ENCODE measurements at places on chromosomes 1 and 21.

GRCh38 chr1:91015794-91016550 lies 5.9 kb downstream of the ZNF644 start:
- DNase-seq, result no peak

- DNase-seq, result no peak
Measured at GRCh38 chr1:84840346-84840745, 52.7 kb downstream of the LPAR3 start.

DNA sequence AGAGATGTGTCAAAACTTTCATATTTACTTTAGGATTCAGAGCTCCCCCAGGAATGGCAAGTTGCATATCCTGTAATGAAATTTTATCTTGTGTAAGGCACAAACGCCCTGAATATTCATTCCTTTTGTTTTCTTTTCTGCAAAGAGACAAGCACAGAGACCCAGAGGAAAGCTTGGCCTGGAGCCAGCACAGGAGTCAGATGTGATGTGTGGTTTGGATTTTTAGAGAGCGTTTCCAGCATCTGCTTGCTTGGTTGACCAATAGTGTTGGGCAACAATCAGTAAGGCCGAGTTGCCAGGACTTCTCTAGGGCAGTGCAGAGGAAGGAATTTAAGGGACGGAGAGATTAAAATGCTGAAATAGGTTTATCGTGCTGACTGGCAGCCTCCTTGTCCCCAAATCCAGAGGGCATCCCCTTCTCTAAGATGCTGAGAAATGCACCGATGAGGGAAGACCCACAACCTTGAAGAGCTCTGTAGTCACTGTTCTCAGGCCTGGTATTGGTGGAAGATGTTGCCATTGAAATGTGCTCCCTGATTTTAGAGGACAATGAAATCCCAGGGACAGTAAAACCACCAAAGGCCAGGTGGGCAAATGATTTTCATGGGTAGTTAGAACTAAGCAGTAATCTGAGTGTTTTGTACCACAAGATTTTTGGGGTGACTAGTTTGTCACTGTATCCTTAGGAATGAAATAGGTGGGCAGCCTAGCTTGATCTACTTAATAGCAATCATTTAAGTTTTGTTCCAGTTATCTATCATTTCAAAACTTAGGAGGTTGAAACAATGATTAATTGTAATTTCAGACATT lies 37.9 kb upstream of the RHOU start:
- DNase-seq, result no peak

- no peak for DNase-seq
Measured at GRCh38 chr1:184383772-184384323, 3.0 kb upstream of the C1orf21 start.

DNA sequence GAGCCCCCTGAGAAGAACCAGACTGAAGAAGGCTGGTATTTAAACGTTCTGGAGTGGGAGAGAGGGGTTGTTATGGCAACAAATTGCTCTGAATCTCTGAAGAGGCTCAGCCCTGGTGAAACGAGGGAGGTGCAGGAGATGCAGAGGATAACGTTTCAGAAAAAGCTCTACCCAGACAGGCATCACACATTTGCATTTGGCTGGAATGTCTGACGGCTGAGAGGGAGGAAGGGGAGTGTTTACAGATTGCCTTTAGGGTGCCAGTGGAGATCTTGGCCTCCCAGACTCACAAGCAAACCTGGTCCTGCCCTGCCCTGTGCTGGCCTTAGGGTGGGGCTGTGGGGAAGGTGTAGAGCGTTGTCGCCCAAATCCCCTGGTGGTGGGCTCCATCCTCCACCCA lies 169.0 kb upstream of the AJAP1 start:
- DNase-seq, result no peak

GRCh38 chr21:35041122-35041521 lies 8.0 kb downstream of the RUNX1 start:
- DNase-seq, result no peak

DNA sequence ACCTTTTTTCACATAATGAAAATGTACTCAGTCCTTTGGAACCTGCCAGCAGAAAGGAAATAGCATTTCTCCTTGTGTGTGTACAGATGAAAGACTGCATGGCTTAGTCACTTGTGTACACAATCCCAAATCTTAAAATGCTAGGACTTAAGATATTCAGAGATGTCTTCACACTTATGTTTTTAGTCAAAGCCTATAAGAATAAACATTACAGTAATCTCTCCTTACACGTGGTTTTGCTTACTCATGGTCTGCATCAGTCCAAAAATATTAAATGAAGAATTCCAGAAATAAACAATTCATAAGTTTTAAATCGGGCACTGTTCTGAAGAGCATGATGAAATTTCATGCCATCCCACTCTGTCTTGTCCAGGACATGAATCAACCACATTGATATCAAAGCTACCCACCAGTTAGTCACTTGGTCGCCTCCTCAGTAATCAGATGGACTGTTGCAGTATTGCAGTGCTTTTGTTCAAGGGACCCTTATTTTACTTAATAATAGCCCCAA lies 75.7 kb upstream of the RRP15 start:
- no peak for DNase-seq

DNA sequence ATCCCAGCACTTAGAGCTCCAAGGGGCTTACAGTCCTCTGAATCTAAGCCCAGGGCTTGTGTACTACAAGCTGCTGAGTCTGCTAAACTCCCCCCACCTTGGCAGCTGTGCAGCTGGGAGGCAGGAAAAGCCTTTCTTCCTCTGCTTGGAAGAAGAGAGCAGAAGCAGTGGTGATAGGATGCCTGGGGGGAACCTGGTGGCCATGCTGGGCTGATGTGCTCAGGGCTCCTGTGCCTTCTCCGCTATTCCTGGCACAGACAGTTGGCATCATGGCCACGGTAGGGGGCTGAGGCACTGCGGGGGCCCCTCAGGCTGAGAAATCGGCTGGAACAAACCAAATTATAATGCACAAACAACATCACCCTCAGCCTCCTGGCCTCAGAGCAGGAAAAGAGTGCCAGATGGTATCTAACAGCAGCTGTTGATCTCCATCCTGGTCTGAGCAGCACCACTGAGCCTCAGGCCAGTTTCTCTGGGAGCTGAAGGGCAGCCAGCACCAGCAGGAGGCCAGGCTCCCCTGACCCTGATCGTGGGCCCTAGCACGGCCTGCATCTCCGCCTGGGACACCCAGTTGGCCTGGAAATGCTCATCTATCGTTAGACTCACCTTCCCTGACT lies 35.8 kb downstream of the ECE1 start:
- DNase-seq, result no peak

DNA sequence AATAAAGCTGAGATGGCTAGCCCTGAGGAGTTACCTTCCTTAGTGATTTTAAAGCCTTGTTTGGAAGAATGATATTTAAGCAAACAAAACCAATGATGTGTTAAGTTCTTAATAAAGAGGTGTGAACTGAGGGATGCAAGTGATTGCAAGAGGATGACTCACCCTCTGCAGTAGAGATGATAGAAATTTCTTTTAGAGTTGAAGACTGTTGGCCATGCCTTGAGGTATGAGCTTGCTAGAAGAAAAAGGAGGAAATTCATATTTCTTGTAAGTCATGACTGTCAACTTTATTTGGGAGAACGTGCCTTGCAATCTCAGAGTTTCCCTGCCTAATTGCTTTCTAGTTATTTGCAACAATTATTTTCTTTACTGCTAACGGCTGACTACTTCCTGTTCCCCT lies 94.7 kb downstream of the PLA2G4A start:
- no peak for DNase-seq

All from neuronal stem cell (in vitro differentiated cells).